ENCODE measurements at places on chromosomes 5 and 9.

DNA sequence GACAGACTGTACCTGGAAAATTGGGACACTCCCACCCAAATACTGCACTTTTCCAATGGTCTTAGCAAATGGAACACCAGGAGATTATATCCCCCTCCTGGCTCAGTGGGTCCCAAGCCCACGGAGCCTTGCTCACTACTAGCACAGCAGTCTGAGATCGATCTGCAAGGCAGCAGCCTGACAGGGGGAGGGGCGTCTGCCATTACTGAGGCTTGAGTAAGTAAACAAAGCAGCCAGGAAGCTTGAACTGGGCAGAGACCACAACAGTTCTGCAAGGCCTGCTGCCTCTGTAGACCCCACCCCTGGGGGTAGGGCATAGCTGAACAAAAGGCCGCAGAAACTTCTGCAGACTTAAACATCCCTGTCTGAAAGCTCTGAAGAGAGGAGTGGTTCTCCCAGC is 260.0 kb upstream of the ST8SIA4 start:
- DNase-seq, result no peak

DNA sequence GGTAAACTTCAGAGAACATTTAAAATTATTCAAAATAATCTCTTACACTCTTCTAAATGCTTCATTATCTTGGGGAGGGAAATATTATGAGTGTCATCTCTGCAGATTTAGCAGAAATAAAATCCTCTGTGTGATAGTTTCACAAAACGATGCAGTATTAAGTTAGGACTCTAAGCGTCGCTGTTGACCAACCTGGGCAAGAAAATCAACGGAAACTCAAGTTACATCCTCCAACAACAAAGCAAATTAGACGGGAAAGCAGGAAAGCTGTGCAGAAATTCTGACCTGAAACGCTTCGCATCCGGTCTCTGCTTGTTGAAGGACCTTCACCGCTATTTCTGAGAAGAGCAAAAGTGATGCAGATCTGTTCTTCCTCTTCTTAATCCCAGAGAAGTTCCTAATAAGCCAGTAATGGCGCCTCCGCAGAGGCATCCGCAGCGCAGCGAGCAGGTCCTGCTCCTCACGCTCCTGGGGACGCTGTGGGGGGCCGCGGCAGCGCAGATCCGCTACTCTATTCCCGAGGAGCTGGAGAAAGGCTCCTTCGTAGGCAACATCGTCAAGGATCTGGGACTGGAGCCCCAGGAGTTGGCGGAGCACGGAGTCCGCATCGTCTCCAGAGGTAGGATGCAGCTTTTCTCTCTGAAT is at the start of gene PCDHGA6:
Gene PCDHGA6 (plus strand): TSS at position 219 of the 645 bp plus-strand sequence. CDS start 193 bp downstream, at position 412.
- no peak for DNase-seq

DNA sequence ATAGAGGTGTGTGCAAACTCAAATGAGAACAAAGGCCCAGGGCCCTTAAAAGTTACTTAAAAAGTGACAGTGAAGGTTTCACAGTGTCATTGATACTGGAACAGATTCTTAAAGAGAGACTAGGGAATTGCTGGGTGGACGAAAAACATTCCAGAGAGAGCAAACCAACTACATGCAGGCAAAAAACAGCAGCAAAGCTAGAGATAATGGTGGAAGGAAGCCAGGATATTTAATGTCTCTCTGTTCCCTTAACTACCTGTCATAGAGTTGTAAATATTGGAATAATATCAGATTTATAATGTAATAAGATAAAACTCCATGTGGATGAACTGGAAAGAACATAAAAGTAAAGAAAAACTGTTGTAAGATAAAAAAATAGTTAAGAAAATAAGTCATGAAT is 508.6 kb downstream of the TAF11L14 start:
- no peak for DNase-seq

GRCh38 chr9:118670011-118670953 is 699.0 kb downstream of the BRINP1 start:
- DNase-seq, result no peak

- DNase-seq, result no peak
Observed at GRCh38 chr5:159697530-159697929, 218.8 kb upstream of the ADRA1B start.

DNA sequence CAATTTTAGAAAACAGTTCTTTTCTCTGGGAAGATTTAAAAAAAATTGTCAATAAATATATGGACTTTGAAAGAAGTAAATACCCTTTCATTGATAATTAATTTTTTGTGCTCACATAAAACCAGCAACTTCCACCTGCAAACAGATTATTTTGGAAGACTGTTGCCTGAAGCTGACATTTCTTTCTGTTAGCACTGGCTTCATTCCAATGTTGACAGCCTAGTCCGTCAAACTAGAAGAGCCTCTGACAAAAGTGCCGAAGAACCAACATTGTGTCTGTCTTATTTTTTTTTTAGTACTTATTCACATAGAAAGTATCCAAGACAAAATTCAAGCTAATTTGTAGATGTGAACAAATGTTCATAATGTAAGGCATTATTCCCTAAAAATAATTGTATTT is 108.6 kb upstream of the TMEM161B start:
- DNase-seq, result no peak

- no peak for DNase-seq
Observed at GRCh38 chr5:169964246-169964645, 16.0 kb downstream of the INSYN2B start.

DNA sequence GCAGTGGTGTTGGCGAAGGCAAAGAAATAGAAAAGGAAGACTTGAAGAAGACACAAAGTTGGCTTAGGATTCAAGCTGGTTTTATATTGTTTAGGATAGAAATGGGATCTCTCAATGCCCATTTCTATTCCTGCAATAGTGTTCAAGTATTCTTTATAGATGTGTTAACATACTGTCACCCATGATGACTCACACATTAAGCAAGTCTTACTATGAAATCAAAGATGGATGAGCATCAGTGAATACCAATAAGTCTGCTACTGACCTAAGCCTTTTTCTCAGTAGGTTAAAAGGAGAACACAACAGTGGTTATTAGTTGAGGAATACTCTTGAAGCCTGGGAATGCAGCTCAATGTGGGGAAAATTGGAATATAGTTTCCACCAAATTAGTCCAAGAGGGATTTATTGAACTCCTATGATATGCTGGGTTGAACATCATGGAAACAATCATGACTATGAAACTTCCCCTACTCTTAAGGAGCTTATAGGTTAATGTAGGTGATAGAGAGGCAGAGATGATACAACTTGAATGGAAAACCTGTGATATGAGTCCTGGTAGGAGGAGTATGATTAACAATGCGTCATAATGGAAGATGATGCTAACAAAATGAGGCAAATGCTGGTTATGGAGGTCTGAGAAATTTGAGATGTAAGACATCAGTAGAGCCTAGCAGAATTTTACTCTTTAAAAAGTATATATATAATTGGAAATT is 417.1 kb upstream of the DAP start:
- DNase-seq, result no peak

DNA sequence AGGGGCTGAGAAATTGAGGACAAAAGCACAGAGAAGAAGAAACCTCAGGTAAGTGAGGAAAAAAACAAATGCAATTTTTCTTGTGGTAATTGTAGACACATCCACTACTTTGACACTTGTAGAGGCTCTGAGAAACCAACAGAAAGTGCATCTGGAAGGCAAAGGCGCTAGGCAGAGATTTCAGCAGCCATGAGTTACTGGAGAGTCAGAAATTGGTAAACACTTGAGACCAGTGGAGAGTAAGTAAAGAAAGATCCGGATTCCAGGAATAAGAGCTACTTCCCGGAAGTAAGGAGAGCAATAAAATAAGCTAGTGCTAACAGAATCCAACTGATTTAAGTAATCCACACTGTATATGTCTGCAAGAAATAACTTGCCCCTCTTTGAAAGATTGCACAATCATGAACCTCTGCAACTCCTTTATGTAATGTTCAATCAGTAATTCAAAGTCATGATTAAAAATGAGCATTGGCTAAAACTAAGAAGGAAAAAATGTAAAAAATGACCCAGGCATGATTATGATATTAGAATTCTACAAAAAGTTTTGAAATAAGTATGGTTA is 382.1 kb downstream of the CDH18 start:
- no peak for DNase-seq

GRCh38 chr5:15695215-15695731 is 195.3 kb downstream of the FBXL7 start:
- no peak for DNase-seq

DNA sequence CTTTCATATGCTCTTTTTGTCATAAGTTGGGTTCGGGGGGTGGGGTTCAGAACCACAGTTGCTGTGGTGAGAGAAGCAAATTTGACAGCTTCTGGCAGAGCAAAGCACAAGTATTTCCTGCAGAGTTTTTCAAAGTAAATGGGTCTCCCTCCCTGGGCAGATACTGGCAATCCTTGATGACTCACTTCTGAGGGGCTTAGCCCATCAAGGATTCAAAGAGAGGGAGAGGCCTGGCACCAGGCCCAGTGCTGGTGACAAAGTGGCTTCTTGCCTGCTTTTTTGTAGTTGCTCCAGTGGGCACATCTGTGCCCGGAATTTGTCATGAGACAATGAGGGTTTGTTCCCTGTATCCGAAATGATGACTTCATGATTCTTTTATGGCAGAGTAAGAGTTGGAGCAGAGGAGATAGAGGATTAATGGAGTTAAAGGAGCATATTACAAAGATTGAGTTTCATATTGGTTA is 46.6 kb upstream of the TNC start:
- DNase-seq, result no peak

GRCh38 chr5:66889524-66889923 is 293.3 kb downstream of the MAST4 start:
- no peak for DNase-seq

DNA sequence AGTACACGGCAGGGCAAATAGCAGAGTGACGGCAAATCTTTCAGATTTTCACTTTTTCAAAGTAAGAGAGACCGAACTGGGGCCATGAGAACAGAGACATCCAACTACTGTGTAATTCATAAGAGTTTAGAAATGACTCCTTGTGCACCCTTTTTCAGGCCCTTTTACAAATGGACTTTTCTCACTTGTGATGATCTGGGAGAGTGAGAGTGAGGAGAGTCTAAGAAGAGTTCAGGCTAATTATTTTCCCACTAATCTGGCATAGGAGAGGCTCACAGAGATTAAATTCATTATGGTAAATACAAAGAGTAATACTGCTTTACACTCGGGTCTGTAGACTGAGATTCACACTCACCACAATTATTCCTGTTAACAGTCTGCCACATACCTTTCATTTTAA is 880 bp upstream of the CCNG1 start:
- no peak for DNase-seq

GRCh38 chr5:125655156-125655555 is 768.1 kb upstream of the GRAMD2B start:
- no peak for DNase-seq

- DNase-seq, result no peak
Observed at GRCh38 chr9:125430161-125431011, 168.8 kb downstream of the GAPVD1 start.

DNA sequence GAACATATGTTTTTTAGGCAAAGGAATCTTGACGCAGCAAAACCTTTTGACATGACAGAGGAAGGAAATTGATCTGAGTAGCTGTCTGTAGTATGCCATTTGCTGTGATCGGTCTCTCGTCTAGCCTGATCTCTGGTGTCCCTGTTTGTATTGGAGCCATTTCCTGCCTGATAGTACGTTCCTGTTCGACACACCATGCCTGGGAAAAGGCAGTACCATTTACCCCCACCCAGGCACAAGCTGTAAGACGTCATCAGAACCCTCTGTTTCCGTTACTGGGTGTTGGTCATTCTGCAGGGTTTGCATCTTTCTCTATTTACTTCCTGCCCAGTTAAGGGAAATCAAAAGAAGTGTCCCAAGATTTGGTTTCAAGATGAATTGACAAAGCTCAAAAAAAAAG is 129.7 kb downstream of the CEMIP2 start:
- peak; percentile 33 for DNase-seq

GRCh38 chr9:108478431-108479332 is 377.1 kb downstream of the ACTL7B start:
- DNase-seq, result peak; percentile 10

GRCh38 chr5:170092455-170093101 is 13.1 kb upstream of the FOXI1 start:
- no peak for DNase-seq

GRCh38 chr5:168696611-168697010 is 117.4 kb upstream of the PANK3 start:
- no peak for DNase-seq

DNA sequence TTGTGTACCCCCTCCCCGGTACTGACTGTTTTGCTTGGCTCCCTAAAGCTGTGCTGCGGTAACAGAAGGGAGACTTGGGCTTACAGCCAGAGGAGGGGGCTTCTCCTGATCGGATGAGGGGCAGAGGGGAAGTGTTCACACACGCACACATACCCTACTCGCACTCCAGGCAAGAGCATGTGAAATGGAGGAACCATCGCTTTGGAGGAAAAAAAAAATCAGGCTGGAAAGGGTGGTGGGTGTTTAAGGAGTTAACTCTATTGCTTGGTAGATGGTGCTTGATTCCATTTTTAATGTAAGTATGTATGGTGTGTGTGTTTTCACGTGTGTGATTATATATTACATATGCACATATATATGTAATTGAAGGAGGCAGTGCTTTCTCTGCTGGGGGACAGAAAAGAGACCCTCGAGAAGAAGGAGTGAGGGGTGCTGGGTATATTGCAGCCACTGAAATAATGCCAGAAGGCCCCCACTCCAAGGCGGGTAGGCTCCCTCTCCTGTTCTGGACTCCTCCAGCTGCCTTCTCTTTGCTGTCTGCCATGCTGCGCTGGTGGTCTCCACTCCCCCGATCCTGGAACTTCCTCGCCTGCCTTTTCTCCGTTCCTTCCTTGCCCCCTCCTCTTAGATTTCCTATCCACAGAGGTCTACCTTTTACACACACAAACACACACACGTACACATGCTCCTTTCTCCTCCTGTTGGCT is 721 bp downstream of the GRIA1 start:
- DNase-seq, result no peak

DNA sequence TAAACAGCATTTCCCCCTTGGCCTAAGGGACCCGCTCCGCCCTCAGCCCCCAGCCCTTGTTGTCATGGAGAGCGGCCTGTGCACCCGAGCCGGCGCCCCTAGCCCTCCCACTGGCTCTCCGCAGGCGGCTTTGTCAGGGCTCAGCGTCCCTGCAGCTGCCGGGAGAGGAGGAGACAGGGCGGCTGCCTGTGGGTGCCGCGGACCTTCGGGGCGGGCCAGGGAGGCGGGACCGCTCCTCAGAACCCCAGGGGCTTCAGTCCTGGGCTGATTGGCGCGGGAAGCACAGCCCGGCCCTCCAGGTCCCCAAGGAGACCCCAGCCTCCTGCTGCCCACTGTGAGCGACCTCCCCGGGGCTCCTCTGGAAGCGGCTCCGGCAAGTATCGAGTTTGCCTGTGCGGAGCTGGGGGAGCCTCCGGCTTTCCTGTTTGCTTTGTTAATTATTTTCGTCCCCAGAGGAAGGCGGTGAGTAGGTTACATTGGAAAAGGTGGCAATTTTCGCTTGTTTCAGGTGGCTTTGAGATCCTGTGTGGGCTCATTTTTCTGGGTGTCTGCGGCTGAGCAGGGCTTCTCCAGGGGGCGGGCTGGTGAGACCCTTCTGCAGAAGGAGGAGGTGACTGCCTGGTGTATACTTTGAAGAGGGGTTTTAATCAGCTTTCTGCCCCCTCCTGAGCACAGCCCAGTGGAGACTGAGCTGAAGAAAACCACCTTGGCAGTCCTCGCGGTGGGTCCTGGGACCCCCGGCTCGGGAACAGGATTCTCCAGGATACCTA is at the start of gene FGD3:
Gene FGD3 (plus strand): TSS at position 256 of the 770 bp plus-strand sequence. CDS start 28,734 bp downstream, outside the sequence.
- peak; percentile 59 for DNase-seq
